Pons (tissue), 1 donor: ENCODE measurements at places on chromosomes 16 and 17.

DNA sequence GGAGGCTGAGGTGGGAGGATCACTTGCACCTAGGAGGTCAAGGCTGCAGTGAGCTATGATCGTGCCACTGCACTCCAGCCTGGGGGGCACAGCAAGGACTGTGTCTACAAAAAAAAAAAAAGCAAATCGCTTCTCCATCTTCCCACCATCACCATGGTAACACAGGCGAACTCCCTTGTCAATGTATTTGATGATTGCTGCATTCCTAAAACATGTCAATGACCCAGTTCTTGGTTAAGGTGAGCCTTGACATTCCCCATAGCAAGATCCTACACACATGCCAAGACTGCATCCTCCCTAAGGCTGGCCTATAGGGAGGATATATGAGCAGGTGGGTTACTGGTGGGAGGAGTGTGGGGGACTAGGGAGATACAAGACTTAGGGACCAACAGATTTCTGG lies 12.2 kb downstream of the CNTNAP1 start:
- no peak for DNase-seq

DNA sequence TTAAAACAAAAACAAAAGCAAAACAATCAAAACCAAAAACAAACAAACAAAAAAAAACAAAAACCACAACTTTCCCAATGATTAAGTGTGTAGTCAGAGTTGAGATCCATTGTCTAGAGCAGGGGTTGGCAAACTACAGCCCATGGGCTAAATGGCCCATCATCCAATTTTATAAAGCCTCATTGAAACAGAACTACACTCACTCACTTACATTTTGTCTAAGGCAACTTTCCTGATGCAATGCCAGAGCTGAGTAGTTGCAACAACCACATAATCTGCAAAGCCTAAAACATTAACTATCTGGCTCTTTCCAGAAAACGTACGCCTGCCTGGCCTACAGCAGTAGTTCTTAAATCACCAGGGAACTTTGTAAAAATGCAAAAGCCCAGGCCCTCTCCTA lies 124.1 kb downstream of the SOX9 start:
- DNase-seq = no peak

DNA sequence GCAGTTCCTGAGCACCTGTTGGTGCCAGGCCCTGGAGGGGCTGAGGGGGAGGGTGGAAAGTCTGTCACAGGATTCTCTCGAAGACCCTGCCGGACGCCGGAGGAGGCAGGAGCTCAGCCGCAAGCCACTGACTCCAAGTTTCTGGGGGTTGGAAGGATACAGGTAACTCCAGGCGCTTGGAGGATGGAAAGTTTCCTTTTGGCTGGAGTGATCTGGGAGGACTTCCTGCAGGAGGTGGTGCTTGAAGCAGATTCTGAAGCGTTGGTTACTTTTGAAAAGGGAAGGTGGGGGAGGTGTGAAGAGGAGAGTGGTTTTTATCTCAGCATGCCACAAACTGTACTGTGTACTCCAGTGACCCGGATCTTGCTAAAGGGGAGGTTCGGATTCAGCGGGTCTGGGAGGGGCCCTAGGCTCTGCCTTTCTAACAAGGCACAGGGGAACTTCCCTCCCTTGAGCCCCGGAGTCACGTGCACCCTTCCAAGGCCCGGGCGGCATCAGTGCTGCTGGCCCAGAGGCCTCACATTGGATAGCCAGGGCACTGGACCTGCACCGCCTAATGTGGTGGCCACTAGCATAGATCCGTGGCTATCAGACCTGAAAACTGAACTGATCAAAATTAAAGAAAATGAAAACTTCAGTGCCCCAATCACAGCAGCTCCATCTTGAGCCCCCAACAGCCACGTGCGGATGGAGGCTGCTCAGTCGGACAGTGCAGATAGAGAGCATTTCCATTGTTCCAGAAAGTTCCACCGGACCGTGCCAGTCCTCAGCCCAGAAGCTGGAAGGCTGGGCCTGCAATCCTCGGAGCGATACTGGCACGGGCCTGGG lies 42.2 kb upstream of the GSE1 start:
- no peak for DNase-seq

DNA sequence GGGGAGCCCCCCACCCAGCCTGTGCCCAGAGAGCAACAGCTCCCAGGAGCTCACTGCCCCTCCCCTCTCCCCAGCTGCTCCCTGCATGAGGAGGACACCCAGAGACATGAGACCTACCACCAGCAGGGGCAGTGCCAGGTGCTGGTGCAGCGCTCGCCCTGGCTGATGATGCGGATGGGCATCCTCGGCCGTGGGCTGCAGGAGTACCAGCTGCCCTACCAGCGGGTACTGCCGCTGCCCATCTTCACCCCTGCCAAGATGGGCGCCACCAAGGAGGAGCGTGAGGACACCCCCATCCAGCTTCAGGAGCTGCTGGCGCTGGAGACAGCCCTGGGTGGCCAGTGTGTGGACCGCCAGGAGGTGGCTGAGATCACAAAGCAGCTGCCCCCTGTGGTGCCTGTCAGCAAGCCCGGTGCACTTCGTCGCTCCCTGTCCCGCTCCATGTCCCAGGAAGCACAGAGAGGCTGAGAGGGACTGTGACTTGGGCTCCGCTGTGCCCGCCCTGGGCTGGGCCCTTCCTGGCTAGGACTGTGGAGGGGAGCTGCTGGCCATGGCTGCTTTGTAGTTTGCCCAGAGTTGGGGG lies 584 bp downstream of the TCAP start:
- DNase-seq = no peak

GRCh38 chr16:64738321-64738960 lies 383.4 kb downstream of the CDH11 start:
- no peak for DNase-seq

DNA sequence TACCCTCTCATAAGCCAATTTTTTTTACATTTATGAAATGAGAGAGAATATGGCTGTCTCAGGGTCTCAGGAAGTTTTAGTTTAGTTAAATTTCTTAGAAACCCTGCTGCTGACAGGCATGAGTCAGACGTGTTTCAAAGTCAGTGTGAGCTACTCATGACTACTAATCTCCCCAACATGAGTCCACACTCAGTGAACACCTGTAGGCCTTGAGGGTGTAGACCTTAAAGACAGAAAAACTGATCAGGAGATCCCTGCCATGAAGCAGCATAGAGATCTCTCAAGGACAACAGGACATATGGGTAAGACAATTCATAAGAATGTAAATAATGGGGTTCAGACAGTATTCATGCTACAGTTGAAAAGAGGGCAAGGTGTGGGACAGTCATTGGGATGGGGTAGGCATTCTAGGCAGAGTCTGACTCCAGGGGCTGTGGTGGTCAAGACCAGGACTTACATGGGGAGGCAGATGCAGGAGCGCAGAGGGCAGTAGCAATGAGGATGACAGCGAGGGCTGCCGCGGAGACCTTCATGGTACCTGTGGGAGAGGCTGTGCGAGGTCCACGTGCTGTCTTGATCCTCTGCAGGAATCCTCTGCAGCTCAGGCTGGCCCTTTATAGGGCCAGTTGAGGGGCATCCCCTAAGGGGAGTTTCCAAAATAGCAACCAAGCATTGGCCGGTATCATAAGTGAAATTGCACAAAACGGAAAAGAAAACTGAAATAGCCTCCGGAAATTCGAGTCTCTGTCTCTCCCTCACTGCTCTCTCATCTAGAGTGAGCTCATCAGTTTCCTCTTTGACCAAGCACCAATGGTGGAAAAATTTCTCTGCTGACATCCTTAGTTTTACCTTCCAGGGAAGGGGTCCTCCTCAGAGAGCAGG lies at the start of gene CCL5:
CCL5 (minus strand) TSS at position 588 of the 882 bp plus-strand sequence.
- DNase-seq = no peak

DNA sequence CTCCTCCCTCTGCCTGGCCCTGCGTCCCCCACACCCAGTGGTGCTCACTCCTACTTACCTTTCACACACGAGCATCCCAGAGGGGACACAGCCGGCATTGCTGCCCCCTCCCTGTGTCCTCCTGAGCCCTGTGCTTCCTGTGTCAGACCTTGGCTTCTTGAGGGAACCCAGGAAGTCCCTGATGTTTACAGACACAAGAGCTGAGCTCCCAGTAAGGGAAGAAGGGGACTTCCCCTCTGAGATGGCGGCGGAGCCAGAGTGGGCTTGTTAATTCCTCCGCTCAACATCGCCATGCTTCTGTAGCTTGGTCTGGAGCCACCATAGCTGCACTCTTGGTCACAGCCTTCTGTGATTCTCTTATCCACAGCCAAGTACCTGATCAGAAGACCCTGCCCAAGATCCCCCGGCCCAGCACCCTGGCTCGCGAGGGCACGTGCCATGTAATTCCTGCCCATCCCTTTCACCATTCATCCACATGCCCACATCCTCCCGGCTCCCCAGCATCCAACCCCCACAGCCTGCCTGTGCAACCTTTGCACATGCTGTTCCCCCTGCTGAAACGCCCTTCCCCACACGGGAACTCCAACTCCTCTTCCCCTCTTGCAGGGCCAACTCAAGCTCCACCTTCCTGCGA lies 127.4 kb upstream of the FOXF1 start:
- no peak for DNase-seq

DNA sequence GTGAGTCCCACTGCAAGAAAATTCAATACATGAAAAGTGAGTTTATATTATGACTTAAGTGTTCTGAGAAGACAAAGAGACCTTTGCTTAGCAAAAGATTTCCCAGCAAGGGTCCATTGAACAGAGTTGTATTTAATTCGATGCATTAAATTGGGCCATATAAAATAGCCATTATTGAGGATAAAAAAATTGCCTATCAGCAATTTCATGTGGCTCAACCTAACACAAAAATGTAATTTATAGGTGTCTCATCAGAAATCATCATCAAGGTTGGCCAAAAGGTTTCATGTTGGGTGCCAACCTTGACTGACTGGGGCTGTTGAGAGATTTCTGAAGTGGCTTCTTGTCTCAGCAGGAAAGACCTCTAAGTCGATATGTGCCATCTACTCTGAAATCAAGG lies 84.8 kb upstream of the TOX3 start:
- DNase-seq = no peak

DNA sequence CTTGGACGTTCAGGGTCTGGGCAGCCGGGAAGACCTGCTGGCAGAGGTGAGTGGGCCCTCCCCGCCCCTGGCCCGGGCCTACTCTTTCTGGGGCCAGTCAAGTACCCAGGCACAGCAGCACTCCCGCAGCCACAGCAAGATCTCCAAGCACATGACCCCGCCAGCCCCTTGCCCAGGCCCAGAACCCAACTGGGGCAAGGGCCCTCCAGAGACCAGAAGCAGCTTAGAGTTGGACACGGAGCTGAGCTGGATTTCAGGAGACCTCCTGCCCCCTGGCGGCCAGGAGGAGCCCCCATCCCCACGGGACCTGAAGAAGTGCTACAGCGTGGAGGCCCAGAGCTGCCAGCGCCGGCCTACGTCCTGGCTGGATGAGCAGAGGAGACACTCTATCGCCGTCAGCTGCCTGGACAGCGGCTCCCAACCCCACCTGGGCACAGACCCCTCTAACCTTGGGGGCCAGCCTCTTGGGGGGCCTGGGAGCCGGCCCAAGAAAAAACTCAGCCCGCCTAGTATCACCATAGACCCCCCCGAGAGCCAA lies 8.6 kb upstream of the ABCC3 start:
- DNase-seq = peak; percentile 24

DNA sequence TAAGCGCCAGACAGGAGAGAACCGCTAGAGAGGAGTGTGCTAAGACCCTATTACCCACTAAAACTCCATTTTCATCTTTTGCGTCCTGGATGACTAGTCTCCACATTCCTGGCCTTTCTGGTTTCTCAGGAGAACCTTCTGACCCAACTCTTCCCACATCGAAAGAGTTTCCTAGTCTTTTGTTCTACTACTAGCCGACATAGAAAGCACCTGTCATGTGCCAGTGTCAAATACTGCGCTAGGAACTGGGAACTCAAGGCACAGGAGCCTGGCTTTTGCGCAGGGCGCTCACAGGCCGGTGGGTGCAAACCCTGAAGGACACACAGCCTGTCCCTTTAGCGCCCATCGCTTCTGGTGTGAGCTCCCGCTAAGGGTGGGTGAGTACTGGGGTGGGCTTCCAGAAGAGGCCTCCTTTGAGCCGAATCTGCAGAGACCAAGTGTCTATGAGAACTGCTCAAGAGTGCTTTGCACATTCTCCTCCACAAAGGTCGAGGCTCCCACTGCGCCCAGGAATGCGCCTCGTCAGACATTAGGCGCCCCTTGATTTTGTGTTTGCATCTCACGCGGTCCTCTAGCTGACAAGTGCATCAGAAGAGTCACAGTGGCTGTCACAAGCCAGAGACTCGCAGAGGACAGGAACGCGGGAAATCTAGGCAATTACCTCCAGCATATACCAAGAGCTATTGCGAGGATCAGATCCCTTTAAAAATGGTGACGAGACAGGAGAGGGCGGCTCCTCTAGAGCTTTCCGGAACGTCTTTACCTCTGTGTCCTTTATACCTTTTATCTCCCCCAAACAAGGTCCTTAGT lies 2.0 kb upstream of the PSMB3 start:
- no peak for DNase-seq

DNA sequence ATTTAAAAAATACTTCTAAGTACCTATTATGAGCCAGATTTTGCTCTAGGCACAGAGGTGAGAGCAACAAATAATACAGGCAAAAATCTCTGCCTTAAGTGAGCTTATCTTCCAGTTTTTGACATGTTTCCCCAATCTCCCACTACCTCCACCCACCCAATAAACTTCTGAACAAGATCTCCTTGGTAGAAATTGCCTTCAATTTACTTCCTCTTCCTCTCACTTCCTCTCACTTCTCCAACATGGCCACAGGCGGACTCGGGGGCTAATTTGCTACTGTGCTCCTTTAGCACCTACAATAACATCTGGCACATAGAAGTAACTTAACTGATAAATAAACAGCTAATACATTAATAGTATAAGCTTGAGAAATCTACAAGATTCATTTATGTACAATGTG lies 82.6 kb downstream of the CACNG1 start:
- peak; percentile 3 for DNase-seq

GRCh38 chr16:73915140-73915539 lies 381.5 kb upstream of the PSMD7 start:
- no peak for DNase-seq

GRCh38 chr17:78716292-78716691 lies 65.8 kb downstream of the CYTH1 start:
- no peak for DNase-seq

DNA sequence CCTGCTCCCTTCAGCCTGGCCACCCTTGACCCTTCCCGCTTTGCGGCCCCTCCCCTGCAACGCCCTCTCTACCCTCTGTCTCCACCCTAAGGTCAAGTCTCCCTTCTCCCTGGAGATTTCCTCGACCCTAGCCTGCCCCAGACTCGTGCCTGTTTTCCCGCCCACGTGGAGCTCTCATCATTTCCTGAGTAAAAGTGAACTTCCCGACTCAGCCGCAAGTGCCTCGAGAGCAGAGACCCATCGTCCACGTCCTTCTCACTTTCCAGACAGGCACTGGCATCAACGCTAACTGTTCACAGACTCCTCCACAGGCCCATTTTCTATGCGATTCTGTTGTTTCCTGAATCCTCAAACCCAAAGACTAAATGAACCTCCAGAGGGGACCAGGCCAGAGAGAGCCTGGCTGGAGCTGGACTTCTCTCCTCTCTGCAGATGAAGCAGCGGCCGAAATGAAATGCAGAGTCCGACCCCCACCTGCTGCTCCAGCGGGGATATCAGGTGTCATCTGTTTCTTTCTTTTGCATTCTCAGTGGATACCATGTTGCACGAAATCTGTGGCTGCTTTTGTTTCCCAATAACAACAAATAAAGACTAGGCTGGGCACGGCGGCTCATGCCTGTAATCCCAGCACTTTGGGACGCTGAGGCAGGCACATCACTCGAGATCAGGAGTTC lies 52.5 kb downstream of the RTN4RL1 start:
- no peak for DNase-seq

GRCh38 chr16:55480228-55480655 lies 1.2 kb downstream of the MMP2 start:
- DNase-seq = peak; percentile 58
